Urothelium cell line (cell line): ENCODE measurements at places on chromosomes 4 and X.

GRCh38 chrX:24167719-24168472 lies 18.4 kb downstream of the ZFX start:
- DNase-seq, result no peak

- no peak for DNase-seq
These were observed 229.6 kb downstream of the FBXO8 start for GRCh38 chr4:174053895-174054294.

- DNase-seq, result peak; percentile 57
These were observed 188.4 kb downstream of the SLC7A11 start for GRCh38 chr4:138053641-138054301.

- peak; percentile 32 for DNase-seq
These were observed 60.2 kb upstream of the PGAM4 start for GRCh38 chrX:78029663-78030062.

- DNase-seq, result no peak
These were observed 151.2 kb upstream of the KLF3 start for GRCh38 chr4:38512840-38513239.

DNA sequence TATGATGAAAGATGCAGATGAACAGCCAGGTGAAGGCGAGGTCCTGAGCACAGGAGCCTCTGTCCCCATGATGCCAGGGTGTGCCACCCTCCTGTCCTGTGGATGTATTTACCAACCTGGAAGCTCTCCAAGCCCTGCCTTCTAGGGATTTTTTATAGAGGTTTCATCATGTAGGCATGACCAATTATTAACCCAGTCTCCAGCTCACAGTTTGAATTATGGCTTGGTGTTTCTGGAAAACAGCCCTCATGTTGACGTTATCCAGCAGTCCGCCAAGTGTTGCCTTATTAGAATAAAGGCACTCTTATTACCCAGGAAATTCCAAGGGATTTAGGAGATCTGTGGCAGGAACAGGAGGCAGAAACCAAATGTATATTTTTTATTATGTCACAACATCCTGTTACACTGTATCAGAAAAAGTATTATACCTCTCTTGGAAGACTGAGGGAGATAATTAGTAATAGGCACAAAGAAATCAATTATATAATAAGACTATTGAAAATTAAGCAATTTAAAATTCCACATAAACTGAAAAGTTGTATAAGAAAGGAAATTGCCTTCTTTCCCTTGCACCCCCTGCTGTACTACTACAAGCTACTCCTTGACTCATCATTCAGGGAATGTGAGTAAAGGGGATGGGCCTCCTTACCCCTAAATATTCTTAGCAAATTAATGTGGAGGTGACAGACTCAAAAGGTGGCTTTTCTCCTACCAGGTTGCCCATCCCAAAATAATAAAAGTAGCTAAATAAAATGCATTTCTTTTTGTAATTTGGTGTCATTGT lies 129.6 kb downstream of the ZNF330 start:
- peak; percentile 32 for DNase-seq

DNA sequence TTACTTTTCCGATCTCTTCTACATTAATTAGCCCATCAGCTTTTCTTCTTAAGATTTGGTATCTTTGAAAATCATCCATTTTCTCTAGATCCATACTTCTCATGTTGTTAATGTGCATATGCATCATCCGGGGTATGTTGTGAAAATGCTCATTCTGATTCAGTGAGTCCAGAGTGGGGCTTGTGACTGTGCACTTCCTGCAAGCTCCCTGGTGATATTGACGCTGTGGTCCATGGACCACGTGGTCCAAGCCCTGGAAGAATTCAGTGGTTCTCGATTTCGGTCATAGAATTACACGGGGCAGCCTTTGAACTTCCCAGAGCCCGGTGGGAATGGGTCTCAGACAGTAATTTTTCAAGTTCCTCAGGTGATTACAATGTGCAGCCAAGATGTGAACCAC lies 69.8 kb downstream of the ZFX start:
- no peak for DNase-seq

DNA sequence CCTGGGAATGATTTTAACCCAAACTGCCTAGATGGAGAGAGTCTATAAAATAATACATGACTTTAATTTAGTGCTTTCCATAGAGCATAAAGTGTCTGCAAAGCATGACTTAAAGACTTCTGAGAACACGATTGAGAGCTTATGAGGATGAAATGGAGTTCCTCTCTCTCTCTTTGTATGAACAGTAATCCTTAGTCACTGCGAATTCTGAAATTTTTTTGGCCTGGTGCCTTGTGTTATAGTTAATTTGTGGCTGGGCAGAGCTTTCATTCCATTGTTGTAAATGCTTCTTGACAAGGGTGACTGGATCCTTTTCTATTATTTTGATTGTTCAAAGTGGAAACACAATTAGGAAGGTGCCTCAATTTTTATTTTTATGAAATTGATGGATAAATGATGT lies 179.5 kb downstream of the CEP135 start:
- DNase-seq, result no peak

GRCh38 chr4:1022739-1023066 lies 11.3 kb downstream of the FGFRL1 start:
- DNase-seq, result no peak

DNA sequence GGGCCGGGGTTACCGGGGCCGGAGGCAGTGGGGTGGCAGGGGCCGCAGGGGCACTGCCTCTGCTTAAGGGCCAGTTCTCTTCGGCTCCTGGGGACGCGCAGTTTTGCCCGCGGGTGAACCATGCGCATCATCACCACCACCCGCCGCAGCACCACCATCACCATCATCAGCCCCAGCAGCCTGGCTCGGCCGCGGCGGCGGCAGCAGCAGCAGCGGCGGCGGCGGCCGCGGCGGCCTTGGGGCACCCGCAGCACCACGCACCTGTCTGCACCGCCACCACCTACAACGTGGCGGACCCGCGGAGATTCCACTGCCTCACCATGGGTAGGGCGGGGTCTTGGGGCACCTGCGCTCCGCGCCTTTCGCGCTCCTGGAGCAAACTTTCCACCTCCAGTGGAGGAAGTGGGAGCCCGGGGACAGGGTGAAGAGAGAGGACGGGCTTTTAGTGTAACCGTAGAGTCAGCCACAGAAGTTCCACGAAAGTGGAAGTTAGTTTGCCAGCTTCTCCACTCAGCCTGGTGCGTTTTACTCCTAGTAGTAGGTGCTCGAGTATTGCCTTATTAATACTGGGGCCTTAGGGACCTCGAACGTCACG lies 729 bp downstream of the GSX2 start:
- no peak for DNase-seq

- peak; percentile 61 for DNase-seq
These were observed 99.5 kb downstream of the PPP2R2C start for GRCh38 chr4:6372649-6373525.

DNA sequence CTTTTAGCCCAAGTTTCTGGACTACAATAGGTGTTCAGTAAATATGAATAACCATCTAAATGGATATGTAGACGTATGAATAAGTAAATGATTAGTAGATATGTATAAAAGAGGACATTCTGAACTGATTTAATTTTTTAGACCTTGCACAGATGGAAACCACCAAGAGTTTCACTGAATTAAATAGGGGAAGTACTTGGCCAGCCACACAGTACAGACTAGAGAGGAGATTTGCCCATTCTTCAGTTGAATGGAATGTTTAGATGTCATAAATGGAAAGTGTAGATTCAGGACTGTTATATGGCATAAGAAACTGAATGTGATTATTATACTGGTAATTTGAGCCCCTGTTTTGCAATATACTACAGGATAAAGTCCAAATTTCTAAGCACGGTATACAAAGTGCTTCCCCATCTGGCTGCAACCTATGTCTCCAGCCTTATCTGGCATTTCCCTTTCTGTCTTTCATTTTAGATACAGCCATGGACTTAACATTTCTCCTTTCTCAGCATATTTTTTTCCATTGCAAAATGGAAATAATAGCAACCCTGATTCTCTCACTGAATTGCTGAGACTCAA lies 137.8 kb upstream of the HS3ST1 start:
- DNase-seq, result no peak

GRCh38 chr4:182917182-182918043 lies at the start of gene DCTD:
TSS of gene DCTD (minus strand) at chr4:182917386. CDS start at chr4:182915568, 1,818 bp downstream.
- DNase-seq, result peak; percentile 80

GRCh38 chr4:32560306-32560705 lies 1840.1 kb downstream of the PCDH7 start:
- no peak for DNase-seq

GRCh38 chr4:839675-840443 lies 13.9 kb upstream of the CPLX1 start:
- no peak for DNase-seq

- no peak for DNase-seq
These were observed 55.1 kb downstream of the UGT8 start for GRCh38 chr4:114653675-114654074.

GRCh38 chrX:17828171-17828570 lies 32.9 kb downstream of the RAI2 start:
- no peak for DNase-seq

- DNase-seq, result no peak
These were observed 98.7 kb upstream of the DDIT4L start for GRCh38 chr4:100288811-100289529.

DNA sequence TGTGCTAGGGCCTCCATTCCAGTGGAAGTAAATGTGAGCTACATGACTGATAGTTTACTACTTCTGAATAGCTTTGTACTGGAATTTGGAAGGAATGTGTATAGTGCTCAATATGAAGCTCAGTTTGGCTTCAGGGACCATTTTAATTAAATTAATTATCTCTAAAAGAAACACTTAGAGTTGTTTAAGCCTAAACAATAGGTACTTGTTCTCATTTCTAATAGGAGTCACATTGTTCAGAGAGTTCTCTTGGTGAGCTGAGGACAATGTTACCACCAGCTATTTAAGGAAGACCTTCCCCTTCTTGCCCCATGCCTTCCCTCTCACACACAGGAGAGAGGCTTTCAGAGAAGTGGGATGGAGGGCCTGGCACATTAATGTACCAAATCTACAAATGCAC lies 78.3 kb downstream of the CHIC2 start:
- no peak for DNase-seq

DNA sequence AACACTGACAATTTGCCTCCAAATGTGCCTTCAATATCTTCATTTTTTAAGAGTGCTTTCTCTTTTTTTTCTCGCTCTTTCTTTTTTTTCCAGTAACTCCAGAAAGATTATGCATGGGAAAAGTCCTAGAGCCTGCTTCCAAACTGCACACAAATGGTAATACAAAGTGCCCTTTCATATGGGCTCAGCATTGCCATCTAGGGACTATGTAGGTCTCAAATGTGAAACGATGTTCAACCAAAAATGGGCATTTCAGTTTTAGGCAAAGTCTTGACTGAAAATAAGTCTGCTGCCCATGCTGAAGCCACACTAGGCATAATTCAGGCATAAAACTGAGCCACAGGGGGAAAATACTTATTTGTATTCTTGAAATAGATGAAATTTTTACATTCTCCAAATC lies 65.6 kb downstream of the SYNPO2 start:
- DNase-seq, result peak; percentile 17

DNA sequence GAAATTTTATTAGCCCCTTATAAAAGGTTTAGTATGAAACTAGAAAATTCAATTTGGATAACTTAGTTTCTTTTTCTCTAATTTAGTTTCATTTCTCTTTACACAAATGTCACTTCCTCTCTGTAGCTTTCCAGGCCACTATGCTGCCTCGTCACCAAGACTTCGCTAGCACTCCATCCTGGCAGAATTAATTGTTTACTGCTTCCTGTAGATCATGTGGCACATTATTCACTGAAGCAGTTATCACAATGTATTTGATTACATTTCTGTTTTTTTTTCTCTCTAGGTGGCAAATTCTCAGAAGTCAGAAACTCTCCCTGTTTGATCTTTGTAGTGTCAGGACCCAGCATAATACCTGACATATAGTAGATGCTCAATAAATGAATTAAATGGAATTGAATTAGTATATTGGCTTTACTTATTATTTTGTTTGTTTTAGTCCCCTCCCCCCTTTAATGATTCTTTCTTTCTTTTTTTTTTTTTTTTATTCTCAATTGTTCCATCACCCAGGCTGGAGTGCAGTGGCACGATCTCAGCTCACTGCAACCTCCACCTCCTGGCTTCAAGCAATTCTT lies 9.3 kb upstream of the SAT1 start:
- DNase-seq, result no peak

DNA sequence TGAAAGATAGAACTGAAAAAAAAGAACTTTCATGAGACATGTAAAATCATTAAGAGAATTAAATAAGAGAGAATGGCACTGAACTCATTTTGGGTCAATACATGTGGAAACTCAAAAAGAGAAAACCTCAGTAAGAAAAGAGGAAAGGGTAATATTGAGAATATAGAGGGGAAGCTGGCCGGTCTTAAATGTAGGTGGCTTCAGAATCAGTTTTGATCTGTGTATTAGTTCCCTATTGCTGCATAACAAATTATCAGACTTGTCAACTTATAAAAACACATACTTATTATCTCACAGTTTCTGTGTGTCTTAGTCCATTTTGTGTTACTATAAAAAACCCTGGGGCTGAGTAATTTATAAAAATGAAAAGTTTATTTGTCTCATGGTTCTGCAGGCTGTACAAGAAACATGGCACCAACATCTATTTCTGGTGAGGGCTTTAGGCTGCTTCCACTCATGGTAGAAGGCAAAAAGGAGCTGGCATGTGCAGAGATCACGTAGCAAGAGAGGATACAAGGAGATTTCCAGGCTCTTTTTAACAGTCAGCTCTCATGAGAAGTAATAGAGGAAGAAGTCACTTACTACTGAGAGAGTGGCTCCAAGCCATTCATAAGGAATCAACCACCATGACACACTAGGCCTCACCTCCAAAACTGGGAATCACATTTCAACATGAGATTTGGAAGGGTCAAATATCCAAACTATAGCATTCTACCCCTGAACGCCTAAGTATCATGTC lies 29.6 kb downstream of the SATL1 start:
- DNase-seq, result no peak

GRCh38 chr4:169612871-169613859 lies 782 bp upstream of the NEK1 start:
- DNase-seq, result peak; percentile 64

GRCh38 chr4:124079174-124079780 lies 633.3 kb downstream of the ANKRD50 start:
- DNase-seq, result no peak

DNA sequence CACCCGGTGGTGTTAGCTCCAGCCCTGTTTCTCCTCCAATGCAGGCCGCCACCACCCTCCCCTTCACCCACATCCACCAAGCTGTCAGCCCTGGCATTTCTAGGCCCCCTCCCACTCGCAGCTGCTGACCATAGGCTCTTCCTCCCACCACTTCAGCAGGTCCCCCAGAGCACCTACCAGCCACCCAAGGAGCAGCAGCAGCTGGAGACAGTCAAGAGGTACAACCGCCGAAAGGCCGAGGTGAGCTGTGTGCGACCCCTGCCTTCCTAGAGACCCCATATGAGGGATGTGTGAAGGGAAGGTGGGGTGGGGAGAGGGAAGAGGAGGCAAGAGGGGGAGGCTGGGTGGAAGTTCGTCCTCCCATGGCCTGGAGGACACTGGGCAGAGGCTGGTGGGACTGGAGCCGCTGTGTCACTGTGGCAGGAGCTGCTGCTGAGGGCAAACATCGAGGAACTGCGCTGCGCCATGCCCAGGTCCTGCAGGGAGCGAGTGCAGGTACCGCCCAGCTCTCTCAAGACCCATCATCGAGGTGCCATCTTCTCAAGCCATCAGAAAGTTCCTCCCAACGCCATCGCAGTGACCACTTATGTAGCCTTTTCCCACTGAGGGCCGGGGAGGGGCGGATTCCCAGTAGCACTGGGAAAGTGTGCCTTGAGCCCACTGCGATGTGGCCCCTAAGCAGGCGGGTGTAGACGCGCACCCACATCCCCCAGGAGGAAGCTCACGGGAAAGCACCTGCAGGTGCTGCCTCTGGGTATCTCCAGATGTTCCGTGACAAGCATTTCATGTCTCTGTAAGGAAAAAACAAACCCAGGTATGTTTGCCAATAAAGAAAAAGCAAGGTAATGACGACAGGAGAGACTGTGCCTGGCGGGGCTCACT lies 19.2 kb upstream of the RNF4 start:
- no peak for DNase-seq

- DNase-seq, result peak; percentile 10
These were observed 128.0 kb downstream of the SNCA start for GRCh38 chr4:89708903-89709421.
